ENCODE measurements at places on chromosomes 12 and 14.

- DNase-seq, result no peak
Observed at GRCh38 chr12:92042791-92043531, 102.7 kb downstream of the BTG1 start.

DNA sequence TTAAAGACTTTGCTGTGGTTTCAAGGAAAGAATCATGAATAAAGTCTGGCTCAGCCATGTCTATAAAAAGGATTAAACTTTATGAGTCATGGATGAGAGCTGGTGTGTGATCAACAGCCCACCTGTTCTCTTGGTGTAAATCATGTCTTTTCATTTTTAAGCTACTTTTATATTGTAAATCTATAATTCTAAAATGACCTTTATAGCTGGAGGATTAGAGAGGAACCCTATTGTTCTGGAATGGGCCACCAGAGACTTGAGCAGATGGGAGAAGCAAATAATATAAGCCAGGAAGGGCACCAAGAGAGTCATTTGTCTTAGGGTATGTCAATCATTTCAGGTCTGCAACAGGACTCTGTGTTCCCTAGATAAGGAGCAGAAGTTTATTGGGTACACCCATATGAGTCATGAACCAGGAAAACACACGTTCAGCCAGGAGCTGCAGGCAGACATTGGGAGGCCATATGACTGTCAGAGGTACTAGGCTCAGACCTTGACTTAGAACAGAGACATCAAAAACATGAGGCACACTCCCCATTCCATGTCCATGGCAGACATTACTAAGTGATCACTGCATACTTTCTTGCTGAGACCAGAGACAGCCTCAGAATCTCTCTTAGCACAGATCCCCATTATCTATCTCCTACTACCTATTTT is 49.3 kb downstream of the NDUFA12 start:
- DNase-seq, result no peak

DNA sequence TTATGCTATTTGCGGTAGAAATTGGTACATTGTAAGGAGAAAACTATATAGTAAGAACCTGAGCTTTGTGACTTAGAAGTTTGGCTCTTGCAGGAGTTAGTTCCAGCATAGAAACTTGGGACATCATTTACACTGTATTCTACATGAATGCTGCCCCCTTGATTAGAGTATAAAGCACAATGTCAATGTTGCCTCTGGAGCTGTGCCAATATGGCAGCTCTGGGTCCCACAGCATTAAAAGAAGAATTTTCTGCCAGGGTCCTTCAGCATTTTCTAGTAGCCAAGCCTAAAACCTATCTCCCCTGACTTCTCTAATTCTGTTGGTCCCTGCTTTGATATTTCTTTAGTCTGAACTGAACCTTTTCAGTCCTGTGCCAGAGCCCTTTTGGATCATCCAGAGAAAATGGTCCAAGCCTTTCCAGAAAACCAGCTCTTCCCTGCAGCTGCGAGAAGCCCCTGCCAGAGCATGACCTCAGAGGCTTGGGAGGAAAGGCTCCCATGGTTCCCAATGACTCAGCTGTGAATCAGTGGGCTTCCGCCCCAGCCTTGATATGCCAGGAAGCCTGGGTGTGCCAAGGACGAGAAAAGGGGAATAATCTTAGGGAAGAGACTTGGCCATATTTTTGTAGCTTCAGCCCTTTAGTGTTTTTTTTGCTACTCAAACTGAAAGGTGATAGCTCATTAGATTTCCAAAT is 43.2 kb downstream of the PLEKHG7 start:
- DNase-seq, result no peak

DNA sequence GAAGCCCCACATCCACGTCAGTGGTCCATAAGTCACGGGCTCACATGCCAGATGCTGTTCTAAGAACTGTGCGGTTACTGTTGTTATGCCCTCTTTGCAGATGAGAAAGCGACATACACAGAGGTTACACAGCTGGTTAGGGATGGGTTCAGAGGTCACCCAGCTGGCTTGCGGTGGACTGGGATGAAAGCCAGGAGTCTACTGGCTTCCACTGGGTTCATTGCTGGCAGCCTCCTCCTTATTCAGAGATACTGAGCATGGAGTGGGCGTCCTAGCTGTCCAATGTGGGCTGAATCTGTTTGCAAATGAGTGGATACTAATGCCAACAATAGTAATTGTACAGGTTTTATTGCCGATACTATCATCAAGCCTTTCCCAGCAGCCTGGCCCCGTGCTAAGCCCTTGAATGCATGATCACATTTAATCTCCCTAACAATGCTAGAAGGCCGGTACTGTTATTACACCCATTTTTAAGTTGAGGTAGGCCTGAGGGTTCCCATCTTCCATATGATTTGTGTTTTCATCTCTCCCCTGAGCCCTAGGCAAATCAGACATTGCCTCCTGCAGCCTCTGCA is 129.1 kb downstream of the PLXNC1 start:
- DNase-seq, result no peak

DNA sequence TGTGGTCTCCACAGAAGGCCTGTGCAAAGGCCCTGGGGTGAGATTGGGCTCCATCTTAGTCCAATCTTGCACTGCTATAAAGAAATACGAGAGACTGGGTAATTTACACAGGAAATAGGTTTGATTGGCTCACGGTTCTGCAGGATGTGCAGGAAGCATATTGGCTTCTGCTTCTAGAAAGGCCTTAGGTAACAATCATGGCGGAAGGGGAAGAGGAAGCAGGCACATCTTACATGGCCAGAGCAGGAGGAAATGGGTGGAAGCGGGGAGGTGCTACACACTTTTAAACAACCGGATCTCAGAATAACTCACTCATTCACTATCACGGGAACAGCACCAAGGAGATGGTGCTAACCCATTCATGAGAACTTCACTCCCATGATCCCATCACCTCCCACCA is 55.4 kb downstream of the FAR2 start:
- DNase-seq, result no peak

DNA sequence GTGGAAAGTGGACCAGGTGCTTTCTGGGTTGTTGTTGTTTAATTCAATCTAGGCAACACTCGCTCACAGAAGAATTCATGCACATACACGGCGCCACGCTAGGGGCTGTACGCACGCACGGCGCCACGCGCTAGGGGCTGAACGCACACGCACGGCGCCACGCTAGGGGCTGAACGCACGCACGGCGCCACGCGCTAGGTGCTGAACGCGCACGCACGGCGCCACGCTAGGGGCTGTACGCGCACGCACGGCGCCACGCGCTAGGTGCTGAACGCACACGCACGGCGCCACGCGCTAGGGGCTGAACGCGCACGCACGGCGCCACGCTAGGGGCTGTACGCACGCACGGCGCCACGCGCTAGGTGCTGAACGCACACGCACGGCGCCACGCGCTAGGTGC is 54.3 kb downstream of the NINJ2 start:
- no peak for DNase-seq

DNA sequence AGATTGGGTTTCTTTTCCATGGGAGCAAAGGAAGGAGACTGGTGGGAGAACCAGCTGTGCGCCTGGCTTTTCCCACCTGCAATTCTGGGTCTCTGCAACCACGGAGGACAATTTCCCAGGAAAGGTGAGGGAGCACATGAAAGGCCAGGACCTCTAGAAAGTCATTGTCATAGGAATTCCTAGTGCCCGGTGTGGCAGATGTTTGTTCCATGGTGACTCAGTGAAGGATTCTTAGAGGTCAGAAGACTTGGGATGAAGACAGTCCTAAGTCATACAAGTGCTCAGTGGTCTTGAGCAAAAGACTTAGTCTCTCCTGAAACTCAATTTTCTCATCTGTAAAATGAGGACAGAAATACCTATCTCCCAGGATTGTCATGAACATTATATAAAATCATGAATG is 51.3 kb downstream of the KCNA5 start:
- DNase-seq, result no peak

GRCh38 chr14:103927566-103927965 is 690 bp upstream of the TDRD9 start:
- DNase-seq, result no peak

- no peak for DNase-seq
Observed at GRCh38 chr12:5044420-5045295, 979 bp downstream of the KCNA5 start.

GRCh38 chr14:94395888-94396574 is 7.6 kb upstream of the SERPINA1 start:
- no peak for DNase-seq

DNA sequence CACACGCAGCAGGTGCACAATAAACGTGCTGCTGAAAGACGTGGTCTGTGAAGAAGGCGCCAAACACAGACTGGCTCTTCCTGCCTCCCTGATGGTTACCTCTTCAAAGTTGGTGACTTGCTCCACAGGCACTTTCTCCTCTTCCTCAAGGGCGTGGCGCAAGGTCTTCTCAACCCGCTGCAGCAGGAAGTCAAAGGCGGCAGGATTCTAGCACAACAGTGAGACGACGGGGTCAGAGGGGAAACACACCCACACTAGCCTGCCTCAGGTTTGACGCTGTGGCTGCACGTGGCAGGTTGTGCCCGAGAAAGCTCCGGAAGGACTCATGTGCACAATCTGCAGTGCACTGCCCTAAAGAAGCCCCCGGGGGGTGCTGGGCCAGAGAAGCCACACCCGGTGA is 15.0 kb downstream of the POLE start:
- DNase-seq, result no peak

Measured in activated CD8-positive, alpha-beta memory T cell treated with anti-CD3 and anti-CD28 coated beads, Interleukin-2, amount 50 U/mL, for 4 hours (primary cell).